ENCODE measurements at places on chromosomes 3 and 15.

- no peak for DNase-seq
These were observed 356.5 kb downstream of the TBL1XR1 start for GRCh38 chr3:176840641-176841286.

- no peak for DNase-seq
These were observed 88.2 kb downstream of the ANP32A start for GRCh38 chr15:68732451-68732850.

- DNase-seq = no peak
These were observed 8.0 kb downstream of the ZBTB20 start for GRCh38 chr3:115139072-115139471.

DNA sequence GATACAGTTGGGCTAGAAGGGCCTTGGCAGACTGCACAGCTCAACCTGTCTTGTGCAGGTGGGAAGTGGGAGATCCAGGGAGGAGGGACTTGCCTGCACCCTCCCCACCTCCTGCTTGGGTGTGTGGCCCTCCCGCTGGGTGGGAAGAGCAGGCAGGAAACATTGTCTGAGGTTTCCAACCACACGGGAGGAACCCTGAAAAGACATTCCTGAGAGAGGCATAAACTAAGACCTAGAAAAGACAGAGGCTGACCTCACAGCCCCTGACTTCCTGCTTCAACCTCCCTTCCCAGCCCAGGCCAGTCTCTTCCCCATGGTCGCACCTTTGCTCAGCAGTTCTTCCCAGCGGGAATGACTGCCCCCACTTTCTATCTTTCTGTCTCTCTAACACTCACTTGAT lies 46.3 kb upstream of the INSYN1 start:
- DNase-seq = no peak

DNA sequence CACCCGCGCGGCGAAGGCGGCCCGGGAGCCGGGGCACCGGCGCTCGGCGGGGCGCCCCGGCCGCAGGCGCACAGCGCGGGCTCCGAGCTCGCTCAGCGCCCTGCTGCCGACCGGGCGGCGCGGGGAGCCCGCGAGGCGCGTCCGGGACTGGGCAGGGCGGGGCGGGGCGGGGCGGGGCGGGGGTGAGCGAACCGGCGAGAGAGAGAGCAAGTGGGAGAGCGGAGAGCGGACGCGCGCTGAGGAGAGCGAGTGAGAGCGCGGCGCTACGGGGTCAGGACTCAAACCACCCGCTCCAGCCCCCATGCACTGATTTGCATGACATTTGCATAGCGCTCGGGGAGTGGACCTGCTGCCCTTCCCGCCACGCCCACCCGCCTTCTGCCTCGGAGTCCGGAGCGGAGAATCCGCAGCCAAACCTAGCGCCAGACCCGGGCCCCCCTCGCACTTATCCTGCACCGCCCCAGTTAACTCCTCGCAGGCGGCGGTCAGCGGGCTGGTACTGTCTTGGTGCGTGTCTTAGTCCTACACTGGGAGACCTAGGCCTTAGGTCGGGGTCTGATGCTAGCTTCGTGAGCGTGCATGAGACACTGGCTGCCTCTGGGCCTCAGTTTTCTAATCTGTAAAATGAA lies at the start of gene MYLK:
TSS of gene MYLK (minus strand) at position 130 of the 629 bp plus-strand sequence. CDS start 90,491 bp downstream, outside the sequence.
- peak; percentile 65 for DNase-seq

- DNase-seq = peak; percentile 77
These were observed 35.7 kb downstream of the CCDC80 start for GRCh38 chr3:112605285-112605684.

DNA sequence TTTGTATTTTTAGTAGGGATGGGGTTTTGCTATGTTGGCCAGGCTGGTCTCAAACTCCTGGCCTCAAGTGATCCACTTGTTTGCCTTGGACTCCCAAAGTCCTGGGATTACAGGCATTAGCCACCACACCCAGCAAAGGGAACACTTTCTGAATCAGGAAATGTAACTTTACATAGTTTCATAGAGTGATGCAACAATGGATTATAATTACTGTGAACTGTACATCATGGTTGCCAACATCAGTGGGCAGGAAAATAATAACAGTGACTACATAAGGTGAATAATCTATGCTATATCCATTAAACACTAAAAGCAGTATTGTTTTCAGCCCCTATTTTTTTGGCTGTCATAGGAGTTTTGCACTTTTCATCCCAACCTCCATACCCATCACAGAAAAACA lies 5.0 kb upstream of the KPNA1 start:
- no peak for DNase-seq

DNA sequence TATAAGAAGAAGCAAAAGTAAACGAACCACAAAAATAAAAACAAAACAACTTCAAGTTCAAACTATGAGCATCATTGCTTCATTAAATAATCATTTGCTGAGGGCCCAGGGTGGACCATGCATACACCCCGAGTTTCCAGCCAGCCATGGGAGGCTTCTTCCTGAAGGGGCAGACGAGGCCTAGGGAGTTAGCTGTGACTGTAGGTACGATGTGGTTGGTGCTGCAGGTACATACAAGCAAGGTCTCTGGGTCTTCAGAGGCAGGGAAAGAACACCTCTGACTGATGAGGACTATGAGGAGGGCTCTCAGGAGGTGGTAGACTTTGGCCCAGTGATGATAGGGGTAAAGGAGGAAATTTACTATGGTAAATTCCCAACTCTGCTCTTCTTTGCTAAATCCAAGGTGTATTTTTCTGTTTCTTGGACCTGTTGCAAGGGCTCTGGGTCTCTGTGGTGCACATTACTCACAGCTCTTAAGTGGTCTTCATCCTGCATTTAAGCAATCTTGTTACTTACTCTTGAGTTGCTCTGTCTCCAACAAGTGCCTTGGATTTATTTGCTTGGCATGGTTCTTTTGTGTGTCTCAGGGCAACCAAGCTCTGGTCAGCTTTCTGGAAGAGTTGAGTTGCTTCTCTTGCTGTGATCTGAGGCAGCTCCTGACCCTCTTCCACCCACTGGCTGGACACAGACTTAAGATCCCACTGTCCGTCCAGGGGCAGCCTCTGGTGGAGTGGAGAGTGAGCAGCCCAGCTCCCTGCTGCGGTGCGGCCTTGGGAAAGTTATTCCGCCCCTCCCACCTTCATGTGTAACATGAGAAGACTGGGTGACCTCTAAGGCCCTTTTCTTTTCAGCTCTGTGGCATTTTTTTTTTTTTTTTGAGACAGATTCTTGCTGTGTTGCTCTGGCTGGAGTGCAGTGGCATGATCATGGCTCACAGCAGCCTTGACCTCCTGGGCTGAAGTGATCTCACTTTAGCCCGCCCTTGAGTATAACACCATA lies 56.1 kb upstream of the KIF23 start:
- DNase-seq = no peak

GRCh38 chr3:195286115-195286872 lies 15.3 kb upstream of the XXYLT1 start:
- DNase-seq = no peak

DNA sequence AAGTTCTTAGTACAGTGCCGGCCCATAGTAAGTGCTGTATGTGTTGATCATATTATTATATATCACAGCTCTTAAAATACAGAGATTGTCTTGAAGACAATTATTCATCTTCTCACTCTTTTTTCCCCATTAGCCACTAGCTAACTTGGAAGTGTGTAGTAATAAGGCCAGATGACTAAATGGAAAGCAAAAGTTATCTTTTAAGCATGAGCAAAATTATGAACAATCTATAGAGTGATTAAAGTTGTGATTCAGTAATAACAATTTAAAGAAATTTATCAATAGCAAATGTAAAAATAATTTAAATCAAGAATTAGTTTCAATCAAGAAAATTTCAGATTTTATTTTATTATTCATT lies 630.9 kb upstream of the TBL1XR1 start:
- no peak for DNase-seq

DNA sequence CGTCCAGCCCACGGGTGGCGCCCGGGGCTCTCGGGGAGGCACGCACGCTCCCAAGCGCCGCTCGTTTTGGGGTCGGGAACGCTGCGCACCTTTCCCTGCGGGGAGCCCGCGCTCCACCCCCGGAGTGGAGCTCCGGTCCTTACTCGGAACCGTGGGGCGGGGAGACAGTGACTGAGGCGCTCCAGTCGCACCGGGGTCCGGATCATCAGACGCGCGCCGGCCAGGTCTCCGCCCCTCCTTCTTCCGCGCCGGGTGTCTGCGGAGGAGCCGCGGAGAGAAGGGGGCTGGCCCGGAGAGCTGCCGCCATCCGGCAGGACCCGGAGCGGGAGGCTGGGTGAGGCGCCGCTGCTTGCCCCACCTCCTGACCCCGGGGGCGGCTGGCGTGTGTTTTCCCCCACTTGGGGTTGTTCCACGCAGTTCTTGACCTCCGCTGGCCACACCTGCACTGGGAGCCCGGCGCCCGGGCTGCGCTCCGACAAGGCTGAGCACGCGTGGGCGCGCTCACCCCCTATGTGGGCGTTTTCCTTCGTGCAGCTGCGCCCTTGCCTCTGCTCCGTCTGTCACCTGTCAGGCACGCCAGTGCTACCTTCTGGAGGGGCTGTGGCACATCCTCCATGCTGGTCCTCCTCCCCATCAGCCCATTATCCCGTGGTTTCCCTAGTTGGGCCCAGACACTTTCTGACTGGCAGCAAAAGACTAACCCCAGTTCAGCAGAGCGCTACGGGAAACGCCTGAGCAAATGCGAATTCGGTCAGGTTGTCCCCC lies at the start of gene MCF2L2:
TSS of gene MCF2L2 (minus strand) at position 173 of the 765 bp plus-strand sequence. CDS start 642 bp downstream, outside the sequence.
- DNase-seq = peak; percentile 28

Data from NCI-H748 treated with DMSO at 0.1 percent for 48 hours (cell line).